ENCODE measurements at places on chromosomes 2 and 18.

- DNase-seq: no peak
Measured at GRCh38 chr2:31109633-31110192, 28.5 kb downstream of the GALNT14 start.

- DNase-seq: no peak
Measured at GRCh38 chr2:43131051-43131889, 95.1 kb downstream of the ZFP36L2 start.

GRCh38 chr18:43422518-43422917, 145.2 kb upstream of the SYT4 start:
- no peak for DNase-seq

DNA sequence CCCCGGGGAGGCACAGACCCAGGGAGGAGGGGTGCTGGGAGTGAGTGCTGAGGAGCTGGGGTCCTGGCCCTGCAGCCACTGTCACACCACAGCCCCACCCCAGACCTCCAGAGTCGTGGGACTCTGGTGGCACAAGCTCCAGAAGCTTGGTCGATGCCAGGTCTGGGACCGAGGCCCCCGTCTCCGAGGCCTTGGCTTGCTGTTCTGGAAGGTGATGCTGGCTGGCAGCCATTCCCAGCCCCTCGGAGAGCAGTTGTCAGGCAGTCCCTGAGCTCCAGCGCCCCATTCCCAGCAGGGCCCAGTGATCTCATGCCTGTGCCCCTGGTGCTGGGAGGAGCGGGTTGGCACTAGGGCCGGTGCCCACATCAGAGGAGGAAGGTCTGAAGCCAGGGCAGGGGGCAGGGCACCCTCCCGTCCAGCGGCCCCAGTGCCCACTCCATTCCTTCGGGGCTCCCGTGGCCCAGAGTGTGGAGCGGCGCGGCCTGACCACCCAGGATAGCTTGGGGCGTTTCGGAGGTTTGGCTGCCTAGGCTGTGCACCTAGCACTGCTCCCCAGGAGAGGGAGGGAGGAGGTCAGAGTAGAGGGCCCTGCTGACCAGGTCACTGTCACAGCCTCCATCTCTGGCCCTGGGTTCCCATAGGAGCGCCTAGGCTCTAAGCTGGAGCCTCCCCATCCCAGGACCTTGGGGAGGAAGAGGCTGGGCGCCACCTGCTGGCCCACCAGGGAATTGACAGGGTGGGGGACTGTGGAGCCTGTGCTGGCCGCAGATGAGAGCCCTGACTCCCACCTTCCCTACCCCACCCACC, 16.8 kb upstream of the ALPI start:
- DNase-seq: no peak

GRCh38 chr2:110770404-110770958, 38.1 kb downstream of the ACOXL start:
- DNase-seq: peak; percentile 23

- DNase-seq: no peak
Measured at GRCh38 chr2:41716497-41716896, 331.3 kb upstream of the PKDCC start.

DNA sequence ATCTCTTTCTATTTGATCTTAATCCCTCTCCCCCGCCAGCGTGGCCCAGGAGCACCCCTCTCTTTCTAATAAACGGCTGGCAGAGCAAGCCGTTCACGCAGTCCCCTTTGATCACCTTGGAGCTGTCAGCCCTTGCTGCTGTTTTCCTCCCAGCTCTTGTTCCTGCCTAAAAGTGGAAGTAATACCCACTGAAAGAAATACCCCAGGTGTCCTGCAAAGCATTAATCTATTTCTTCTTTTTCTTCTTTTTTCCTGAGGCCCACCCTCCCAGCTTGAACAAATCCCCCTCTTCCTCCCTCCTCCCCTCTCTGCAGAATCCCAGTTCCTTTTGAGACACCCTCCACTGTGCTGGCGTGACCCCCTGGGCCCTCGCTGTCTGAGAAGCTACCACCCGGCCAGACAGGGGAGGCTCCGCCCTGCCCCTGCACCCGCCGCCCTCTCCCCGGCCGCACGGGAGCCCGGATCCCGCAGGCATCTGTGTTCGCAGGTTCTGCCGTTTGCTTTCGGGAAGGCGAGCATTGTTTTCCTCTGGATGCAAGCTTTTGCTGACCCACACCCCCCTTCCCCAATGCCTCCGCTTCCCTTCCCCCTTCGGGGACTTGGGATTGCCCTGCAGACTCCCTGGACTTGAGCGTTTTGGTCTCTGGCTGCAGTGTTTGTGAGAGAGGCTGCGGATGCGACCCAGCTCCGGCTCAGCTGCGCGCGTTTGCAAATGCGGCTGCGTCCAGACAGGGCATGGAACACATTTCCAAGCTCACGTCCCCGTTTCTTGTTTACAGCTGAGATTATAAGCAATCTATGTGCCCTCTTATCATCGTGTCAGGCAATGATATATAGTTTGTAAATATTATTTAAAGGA, 631.5 kb downstream of the NYAP2 start:
- DNase-seq: peak; percentile 38

DNA sequence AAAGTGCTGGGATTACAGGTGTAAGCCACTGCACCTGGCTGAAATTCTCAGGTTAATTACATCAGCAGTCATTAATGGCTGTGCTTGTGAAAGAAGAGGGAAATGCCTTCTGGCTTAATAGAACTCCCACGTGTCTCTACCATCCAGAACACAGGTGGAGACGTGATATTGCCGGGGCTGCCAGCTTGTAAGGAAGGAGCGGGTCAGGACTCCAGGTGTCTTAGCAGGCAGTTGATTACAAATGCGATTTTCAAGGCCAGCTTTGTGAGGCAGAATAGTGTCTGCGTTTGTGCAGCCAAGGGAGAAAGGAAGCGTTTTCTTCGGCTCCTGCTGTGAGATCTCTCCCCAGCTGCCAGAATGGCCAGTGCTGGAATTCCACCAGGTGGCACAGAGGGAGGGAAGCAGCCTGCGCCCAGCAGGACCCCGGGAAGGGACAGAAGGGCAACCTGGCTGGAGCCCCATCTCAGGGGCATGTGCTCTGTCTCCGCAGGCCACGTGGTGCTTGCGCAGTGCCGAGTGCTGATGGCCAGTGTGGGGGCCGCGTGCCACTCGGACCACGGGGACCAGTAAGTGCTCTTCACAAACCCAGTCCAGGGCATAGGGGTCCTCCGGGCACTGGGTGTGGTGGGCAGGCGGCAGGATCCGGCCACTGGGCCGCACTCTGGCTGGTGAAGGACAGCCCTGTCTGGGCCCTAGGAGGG, 3.7 kb upstream of the ESPNL start:
- DNase-seq: peak; percentile 19

GRCh38 chr2:241358470-241358869, 2.4 kb downstream of the FARP2 start:
- no peak for DNase-seq

- DNase-seq: no peak
Measured at GRCh38 chr2:39433586-39434195, 3.4 kb downstream of the MAP4K3 start.

DNA sequence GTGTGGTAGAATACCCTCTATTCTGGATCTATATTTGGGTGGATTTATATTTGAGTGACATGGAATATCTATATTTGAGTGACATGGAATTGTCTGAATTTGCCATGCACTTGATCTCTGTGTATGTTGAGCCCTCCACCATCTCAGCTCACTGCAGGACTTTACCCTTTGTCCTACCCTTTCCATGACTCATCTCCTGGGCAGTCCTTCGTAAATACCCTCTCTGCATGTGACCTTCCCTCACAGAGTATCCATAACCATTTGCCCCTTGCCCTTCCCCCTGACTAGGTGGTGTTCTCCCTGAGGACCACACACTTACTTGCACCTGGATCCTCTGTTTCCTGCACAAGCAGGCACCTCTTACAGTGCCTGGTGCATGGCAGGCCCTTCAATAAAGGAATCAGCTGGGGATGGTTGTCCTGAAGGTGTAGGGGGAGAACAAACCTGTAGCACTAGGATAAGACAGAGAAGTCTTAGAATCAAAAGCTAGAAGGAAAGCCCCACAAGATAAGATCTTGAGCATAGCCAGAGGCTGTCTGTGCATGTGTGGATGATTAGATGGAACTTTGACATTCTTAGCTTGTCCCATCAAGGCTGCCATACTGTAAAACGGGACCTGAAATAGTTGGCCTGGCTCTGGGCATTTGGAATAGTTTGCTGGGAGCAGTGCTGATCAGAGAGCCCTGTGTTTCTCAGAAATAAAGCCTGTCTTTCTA, 230.4 kb downstream of the FHOD3 start:
- DNase-seq: no peak

DNA sequence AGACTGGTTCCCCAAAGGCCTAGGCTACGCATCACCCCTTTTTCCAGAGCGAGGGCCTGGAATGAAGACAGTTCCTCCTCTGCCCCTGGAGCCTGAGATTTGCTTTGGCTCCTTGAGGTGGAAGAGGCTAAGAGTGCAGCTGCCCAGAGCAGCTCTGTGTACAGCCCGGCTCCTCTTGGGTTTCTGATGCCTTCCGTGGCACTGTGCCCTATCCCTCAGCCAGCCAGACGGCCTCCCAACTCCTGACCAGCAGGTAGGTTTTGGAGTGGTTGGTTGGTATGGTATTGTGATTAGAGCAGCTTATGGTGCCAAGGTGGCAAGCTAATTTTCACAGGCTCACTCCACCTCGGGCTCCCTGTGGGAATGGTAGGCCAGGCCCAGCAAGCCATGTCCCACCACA, 112.2 kb downstream of the TANC1 start:
- DNase-seq: no peak

DNA sequence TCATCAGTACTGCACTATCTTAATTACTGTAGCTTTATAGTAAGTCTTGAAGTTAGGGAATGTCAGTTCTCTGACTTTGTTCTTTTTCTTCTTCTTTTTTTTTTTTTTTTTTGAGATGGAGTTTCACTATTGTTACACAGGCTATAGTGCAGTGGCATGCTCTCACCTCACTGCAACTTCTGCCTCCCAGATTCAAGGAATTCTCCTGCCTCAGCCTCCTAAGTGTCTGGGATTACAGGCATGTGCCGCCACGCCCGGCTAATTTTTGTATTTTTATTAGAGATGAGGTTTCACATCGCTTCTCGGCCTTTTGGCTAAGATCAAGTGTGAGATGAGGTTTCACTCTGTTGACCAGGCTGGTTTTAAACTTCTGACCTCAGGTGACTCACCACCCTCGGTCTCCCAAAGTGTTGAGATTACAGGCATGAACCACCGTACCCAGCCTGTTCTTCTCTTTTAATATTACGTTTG, 41.9 kb upstream of the TANC1 start:
- no peak for DNase-seq

- peak; percentile 87 for DNase-seq
Measured at GRCh38 chr2:219475697-219476651, 22.7 kb upstream of the GMPPA start.

GRCh38 chr2:121902616-121903015, 147.2 kb downstream of the TSN start:
- no peak for DNase-seq

DNA sequence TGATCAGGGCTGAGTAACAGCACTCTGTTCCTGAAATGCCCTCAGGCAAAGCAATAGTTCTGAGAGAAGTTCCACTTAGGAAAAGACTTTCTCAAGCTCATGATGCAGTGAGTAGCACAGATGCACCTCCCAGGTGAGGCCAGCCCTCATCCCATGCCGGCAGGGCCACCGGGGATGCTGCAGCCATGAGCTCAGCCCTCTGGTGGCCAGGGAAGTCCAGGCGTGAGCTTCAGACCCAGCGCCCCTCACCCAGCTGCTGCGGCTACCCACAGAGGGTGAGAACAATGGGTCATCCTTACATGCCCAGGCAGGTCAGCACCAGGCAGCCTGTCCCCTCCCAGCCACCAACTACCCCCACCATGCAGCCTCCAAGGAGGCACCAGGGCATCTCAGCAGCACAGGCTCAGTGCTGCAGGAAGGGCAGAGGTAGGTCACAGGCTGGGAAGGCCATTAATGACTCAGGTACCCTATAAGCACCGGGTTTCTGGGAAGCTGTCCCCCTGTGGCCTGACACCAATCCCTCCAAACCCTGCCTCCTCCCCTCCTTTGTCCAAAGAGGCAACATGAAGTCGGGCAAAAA, 50.6 kb downstream of the TTC32 start:
- no peak for DNase-seq

DNA sequence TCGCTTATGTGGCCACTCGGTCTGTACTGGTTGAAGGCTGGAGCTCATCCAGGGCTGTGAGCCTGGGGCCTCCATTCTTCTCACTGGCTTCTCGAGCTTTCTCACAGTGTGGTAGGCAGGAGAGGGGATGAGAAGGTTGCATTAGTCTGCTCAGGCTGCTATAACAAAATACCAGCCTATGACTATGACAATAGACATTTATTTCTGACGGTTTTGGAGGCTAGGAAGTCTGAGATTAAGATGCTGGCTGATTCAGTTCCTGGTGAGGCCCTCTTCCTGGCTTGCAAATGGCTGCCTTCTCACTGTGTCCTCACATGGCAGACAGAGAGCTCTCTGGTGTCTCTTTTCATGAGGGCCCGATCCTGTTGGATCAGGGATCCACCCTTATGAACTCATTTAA, 6.2 kb upstream of the STK25 start:
- no peak for DNase-seq

GRCh38 chr2:180707884-180708205, 272.6 kb upstream of the UBE2E3 start:
- no peak for DNase-seq

GRCh38 chr2:232476791-232477190, 10.8 kb downstream of the ECEL1 start:
- no peak for DNase-seq

All from D721Med (cell line).